Activated T-helper 1 cell treated with anti-CD3 and anti-CD28 coated beads, Interleukin-2, amount 50 U/mL, for 16 hours (primary cell): ENCODE measurements at places on chromosomes 3 and 15.

GRCh38 chr15:75348034-75348561 is 1.3 kb downstream of the NEIL1 start:
- no peak for DNase-seq

DNA sequence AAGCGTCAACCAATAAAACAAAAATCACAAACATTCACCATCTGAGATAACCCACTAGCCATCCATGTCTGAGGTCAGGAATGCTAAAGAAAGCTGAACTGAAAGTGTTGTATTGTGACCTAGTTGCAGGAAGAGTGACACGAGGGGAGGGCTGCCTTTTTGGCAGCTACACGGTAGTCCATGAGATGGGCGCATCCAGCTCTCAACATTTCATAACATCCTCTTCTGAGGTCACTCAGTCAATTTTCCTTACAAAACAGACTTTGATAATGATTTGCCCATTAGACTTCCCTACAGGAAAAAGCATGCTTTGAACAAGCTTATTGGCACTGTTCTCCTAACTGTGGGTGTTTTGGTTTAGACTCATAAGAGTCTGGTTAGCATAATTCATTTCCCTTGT is 15.4 kb upstream of the SHF start:
- no peak for DNase-seq

DNA sequence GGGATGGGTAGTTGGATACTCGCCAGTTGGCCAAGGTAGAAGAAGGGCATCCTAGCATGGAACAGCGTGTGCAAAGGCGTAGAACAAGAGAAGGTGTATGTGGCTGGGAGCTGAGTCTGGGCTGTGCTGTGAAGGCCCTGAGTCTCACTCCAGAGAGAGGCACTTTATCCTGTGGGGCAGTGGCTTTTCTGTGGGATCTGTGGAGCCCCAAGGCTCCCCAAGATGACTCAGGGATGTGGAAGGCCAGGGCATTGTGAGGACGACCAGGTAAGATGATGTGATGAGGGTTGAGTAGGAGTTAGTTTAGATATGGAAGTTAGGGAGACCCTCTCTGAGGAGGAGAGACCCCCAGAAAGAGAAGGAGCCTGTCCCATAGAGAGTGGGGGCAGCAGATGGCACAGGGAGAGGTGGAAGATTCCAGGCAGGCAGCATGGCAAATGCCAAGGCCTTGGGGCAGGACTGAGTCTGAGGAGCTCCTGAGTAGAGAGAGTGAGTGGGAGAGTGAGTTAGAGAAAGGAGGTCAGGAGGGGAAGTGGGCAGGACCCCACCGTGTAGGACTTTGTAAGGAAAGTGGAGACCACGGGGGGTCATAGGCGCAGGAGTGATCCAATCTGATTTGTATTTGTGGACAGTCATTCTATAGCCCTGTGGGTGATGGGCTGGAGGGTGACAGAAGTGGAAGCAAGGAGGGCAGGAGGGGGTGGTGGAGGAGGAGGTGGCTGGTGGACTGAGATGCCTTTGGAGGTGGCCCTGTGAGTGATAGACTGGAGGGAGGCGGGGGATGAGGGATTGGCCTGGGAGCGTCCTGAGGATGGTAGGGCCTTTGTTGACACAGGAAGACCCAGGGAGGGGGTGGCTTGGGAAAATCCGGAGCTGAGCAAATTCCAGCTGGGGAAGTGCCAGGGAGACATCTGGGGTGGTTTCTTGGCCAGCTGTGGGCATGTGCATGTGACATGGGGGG is 50.3 kb downstream of the FBLN2 start:
- no peak for DNase-seq

DNA sequence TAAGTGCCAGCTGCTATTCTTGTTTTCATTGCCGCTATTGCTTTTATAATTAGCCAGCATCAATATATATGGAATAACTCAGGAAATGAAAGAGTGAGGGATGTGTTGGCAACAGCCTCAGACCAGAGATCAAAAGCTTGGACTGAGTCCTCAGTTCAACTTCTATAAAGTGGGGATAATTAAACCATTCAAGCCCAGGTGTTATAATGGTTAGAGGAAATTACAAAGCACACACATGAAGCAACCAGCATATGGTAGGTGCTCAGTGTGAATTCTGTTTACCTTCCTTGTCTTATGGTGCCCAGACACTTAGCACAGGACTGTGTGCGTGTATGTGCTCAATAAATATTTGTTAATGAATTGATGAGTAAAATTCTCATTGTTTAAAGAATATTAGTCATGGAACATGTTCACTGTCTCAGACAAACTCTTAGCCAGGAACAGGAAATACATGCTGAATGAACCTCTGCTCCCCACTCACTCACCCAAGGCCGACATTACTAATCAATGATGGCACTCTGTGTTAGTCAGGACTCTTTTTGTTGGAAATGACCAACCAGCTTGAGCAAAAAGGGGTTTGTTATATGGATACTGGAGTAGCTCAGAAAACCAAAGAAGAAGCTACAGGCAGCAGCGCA is 16.7 kb upstream of the CCDC174 start:
- DNase-seq = no peak

DNA sequence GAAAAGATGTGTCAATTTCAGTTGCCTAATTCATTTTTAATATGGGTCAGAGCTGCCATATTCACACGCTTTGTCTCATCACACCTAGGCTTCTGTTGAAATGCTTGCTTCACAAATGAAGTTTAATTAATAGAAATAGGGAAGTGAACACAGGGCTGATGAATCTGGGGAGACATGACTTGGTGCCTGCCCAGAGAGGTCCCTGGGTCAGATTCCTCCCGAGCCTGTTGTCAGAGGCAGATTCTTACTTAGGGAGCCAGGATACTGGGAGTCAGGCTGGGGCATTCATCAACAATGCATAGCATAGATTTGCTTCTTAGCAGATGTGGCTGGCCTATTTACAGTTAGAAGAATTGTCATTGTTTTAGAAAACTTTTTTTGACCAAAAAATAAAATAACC is 90.6 kb downstream of the CACNA1D start:
- no peak for DNase-seq

DNA sequence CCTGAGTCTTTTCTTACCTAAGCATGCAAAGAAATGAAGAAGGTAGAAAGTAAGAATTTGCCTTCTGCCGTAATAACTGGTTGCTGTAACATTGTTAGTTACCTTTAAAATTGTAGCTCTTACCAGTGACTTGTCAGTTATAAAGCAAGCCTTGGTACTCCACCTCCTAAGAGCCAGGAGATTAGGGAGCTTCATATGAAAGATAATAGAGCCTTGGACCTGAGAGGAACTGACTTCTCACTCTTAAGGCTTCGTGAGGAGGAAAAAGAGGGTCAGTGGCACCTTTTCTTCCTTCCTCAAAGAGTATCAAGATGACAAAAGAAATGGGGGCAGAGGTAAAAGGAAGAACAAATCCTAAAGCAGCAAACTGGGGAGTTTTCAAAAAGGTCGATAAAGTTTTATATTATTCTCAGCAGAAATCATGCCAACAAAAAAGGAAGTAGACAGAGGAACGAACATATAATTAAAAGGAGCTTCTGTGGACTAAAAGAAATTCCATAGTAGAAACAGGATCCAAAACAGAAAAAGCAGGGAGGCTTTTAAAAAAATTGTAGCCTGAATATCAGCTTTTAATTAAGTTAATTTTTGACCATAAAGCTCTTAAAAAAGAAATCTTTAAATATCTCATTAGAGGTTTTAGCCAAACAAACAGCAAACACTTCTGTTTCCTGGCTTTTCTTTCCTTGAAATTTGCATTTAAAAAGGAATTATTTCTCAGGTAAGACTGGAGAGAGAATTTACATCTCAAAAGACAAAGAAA is 847.1 kb upstream of the ALCAM start:
- no peak for DNase-seq

DNA sequence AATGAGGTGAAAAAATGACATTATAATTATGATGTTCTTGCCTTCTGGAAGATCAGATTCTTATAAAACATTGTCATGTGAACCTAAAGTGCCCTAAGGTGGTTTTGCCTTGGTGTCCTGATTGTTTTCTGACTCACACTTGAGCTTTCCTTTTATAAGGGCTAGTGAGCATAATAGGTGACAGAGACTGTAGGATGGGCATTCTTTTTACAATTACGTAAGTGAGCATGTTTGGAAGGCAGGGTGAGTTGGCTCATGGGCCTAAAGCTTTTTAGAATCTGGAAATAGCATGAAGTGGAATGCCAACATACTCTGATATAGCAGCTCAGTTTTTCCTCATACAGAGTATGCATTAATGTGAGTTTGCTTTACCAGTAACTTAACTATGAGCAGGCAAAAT is 41.2 kb downstream of the CRYBG3 start:
- no peak for DNase-seq

DNA sequence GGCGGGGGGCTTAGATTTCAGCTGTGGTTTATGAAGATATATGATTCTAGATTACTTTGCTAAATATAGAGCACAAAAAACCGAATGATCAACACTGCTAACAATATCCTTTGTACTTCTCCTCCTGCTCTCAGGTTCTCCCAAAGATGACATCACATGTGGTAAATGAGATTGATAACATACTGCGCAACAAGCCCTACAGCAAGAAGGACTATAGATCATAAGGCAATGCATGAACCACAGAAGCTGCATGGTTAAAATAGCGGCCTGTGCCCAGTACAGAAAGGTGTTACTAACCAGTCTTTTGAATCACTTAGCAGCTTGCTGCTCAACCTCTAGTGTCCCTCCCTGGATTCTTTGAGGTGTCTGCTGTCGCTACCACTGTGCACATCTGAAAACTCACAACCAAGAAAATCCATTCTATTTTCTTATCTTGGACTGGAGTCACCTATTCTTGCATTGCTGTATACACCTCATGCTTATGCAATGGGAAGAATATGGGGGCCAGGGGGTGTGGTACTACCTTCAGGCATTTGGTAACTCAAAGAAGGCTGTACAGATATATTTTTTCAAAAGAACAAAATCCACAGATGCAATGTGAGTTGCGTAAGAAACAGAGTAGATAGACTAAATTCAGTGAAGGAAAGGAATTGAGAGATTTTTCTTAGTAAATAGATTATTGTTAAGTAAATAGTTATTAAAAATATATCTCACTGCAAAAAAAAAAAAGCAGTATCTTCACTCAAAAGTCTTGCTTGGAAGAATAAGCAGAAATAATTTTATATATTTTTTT is 18.2 kb downstream of the SSR3 start:
- DNase-seq = no peak

GRCh38 chr3:45943207-45943846 is at the start of gene CXCR6:
CXCR6 (plus strand) TSS chr3:45943464; CDS start chr3:45946482, 3,018 bp downstream.
- no peak for DNase-seq

DNA sequence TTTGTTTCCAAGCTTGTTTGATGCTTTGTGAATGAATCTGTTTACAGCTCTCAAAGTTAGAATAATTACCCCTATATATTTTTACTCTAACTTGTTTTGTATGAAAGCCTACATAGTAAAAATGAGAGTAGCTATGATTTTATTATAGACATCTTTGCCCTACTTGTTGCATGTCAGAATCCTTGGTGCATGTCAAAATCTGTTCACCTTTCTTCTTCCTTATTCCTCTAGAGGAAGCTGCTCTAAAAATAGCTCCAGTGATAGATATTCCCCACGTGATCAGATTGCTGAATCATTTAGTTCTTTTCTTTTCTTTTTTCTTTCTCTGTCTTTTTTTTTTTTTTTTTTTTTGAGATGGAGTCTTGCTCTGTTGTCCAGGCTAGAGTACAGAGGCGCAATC is 39.8 kb downstream of the LRRC49 start:
- DNase-seq = no peak

GRCh38 chr3:155242342-155242741 is 51.1 kb downstream of the STRIT1 start:
- no peak for DNase-seq

DNA sequence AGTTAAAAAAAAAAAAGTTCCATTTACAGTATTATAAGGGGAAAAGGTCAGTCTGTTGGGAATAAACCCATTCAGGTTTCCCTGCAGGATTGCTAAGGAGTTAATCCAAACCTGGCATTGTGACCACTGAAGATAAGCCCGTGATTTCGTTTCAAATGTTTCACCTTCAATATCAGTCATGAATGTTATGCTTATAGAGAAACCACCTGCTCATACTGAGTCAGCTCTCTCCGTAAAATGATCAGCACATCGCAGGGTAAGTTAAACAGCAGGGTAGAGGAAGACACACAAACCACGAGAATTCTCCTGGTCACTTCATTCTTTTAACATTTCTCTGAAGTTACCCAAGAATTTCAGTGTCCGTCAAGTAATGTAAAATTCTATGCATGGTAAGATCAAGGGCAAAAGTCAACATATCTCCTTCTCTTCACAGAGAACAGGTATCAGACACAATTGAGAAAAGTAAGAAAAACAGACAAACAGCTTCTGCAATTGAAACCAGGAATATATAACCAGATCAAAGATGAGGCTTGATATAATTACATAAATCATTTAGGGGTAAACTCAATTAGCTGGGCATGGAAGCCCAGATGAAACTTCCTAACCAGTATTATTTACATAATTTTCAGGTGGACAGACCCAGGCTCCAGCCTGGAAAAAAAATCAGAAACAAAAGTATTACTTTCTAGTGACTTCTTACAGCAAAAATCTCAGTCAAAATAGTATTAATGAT is 67.6 kb upstream of the ARHGEF3 start:
- no peak for DNase-seq

GRCh38 chr15:22978691-22979237 is 1.4 kb downstream of the CYFIP1 start:
- DNase-seq = no peak

GRCh38 chr3:179005213-179005612 is 66.4 kb downstream of the ZMAT3 start:
- DNase-seq = no peak

- DNase-seq = no peak
Measured at GRCh38 chr3:38154033-38154494, 11.3 kb upstream of the OXSR1 start.

- DNase-seq = no peak
Measured at GRCh38 chr3:87553058-87553457, 276.7 kb upstream of the POU1F1 start.

GRCh38 chr3:4447295-4447999 is 19.6 kb downstream of the SUMF1 start:
- no peak for DNase-seq

DNA sequence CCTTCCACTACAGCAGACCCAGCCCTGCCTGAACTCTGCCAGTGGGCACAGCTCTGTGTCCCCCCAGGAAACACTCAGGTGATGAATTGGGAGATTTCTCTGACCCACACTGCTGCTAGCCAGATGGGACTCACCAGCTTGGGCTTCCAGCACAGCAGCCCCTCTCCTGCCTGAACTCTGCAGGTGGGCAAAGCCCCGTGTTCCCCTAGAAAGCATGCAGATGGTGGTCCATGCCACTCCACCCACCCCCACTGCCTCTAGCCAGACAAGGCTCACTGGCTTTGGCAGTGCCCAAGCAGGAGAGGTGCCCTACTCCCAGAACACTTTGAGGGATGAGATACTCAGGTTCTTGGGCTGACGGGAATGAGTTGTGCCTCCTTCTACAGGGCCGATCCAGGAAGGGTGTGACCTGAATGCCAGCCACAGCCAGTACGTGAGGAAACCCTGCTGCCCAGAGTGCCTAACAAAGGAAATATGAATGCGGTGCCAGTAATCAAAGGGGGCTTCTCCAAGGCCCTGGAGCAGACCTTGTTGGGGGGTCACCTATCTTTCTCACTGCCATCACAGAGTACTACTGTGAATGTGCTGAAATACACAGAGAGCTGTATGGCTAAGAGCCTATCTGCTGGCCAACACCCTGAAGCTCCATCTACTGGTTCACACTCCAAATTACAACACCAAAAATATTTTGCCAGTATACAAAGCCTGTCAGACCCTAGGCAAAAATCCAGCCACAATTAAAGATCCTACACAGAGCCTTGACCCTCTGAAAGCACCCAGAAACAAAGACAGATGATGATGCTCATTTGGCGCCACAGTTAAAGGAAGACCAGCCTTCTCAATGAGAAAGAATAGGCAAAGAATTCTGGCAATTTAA is 61.9 kb downstream of the BTLA start:
- no peak for DNase-seq

GRCh38 chr15:59791755-59792154 is 102.6 kb upstream of the BNIP2 start:
- no peak for DNase-seq
